ENCODE measurements at places on chromosomes 4 and X.

DNA sequence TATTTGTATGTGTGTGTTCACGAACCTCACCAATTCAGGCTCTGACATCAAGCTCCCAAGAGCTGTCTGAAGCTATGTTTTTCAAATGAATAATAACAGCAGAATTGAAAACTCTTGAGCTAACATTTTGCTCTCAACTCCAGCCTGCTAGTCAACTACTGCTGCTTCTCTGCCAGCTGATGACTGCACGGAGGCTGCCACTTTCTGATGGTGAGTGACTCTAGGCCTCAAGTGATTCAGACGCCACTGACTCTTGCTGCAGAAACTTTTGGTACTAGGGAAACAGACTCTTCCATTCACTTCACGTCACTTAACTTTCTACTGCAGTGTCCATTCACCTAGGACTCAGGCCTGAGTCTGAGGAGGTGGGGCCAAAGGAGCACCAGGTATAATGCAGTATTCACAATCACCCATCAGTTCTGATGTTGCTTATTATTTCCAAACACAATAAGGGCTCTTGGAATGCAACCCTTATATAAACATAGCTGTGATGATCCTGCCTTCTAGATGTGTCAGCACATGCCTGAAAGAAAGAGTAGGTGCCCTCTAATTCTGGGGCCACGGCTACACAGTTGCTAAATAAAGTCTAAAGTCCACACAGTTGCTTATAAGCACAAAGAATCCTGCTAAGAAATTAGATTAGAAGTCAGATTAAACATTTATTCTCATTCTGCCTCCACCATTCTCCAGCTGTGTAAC, 16.0 kb downstream of the PRDM8 start:
- DNase-seq, result no peak

DNA sequence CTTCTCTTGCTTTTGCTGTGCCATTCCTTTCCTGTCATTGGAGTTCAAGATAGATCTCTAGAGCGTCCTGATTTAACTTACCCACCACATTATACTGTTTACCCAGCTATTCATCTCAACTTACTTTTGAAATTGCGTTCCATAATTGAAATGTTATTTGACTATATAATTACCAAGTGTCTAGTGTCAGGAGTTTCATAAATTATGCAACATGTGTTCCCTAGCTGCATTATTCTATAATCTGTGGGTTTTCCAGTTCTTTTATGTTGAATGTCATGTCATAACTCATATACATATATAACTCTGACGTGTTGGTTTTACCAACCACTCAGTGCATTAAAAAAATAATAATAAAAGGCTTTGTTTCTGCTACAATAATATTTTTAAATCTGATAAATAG, 285.9 kb upstream of the ARSJ start:
- no peak for DNase-seq

DNA sequence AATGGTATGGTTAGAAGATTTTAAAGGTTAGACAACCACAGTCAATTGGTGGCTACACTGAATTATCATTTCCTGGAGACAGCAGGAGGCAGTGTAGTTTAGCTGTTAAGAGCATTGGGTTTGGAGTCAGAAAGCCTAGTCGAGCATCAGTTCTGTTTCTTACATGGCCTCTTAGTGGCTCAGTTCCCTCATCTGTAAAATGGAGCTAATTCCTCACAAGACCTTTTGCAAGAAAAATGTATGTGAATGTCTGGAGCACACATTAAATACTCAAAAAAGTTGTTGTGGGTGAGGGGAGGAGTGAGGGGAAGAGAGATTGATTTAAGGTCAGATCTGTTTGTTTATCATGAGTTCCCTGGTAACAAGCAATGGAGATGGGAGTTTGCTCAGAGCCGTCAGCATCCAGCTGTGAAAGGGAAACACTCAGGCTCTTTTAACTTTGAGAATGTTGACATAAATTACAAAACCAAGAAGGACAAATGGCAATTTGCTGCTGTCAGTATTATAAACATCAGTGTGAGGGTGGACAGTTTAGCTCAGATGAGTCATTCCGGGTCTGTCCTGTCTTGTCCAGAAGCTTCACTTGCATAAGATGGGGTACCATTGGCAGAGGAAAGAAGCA, 98.2 kb upstream of the PGRMC2 start:
- DNase-seq, result no peak

DNA sequence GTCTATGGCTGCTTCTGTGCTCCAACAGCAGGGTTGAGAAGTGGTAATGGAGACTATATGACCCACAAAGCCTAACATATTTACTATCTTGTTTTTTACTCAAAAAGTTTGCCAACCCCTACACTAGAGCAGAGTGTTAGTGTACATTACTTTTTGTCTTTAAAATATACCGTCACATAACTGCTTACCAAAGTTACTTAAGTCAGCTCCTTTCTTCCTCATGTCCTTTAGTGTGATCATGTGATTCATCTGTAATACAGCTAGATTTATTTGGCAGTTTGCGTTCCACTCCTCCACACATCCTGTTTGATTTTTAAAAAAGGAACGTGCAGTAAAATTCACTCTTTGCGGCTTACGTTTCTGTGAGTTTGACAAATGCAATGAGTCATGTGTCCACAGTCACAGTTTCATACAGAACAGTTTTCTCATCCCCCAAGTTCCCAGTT, 162.4 kb upstream of the GPRIN3 start:
- peak; percentile 58 for DNase-seq

DNA sequence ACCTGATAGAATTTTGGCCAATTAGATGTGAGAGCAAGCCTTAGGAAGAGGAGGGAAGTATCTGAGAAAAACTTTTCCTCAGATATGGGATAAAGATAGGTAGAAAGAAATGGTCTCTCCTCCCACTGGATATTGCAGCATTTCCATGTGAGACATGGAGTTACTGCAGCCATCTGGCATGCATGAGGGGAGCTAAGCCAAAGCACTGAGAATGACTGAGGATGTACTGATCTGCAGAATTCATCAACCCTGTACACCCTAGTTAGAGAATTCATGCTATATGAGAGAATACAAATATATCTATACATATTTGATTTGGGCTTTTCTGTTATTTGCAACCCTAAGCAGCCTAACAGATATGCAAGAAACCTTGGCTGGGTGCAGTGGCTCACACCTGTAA, 52.5 kb upstream of the RPL34 start:
- DNase-seq, result no peak

GRCh38 chr4:83561381-83561780, 25.5 kb downstream of the GPAT3 start:
- DNase-seq, result peak; percentile 16

DNA sequence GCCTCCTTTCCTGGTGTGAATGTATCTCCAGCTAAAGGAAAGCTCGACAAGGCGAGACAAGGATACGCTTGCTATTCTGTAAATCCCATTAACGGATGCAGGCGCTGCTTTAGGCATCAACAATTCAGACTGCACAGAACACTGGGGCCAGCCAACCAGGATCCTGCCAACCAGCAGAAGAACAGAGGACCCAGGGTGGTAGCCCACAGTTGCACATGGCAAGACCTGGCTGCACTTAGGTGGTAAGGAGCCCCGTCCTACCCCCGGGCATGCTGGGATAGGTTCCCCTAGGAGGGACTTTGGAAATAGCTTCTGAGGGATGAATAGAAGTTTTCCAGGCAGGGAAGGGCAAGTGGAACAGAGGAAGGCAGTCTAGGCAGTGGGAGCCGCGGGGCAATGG, 20.7 kb downstream of the PSAPL1 start:
- no peak for DNase-seq

- DNase-seq, result peak; percentile 13
Measured at GRCh38 chr4:106266201-106266600, 49.8 kb downstream of the TBCK start.

DNA sequence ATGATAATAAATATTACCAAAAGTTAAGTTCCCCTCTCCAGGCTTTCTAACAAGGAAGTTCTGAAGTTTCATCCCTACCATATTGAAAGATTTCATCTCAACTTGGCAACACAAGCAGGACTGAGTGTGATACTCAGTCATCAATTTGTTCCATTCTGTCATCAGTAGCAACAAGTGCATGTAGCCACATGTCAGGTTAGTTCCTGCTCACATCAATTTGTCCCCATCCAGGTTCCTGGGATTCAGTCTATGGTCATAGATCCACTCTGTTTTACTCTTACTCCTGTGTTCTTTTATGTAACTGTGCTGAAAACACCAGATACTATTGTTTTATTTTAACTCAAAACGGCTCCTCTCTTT, 22.2 kb downstream of the SMPX start:
- no peak for DNase-seq

DNA sequence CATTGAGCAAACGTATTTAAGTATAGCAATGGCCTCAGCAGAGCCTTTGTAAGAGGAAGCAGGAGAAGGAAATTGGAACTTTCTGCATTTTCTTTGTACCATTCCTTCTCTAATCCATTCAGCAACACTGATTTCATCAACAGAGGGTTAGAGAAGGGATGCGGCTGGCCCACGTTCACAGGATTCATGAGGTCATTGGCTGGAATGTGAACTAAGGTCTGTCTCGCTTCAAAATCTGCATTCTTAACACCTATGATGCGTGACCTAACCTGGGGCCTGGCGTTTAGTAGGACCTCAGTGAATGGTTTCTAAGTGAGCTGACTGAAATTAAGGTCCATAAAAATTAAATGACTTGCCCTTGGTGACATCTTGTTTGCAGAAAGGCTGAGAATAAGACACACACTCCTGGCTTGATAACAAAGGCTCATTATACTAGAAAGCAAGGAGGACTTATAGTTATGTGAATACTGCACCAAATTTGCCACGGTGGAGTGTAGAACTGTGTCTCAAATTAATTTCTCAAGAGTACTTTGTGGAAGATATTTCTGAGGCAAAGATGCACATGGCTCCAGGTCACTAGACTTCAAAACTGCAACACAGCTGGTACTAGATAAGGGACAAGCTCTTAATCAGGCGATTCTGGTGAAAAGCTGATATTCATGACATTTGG, 25.4 kb downstream of the FGFBP1 start:
- DNase-seq, result no peak

- no peak for DNase-seq
Measured at GRCh38 chr4:30939069-30939468, 218.9 kb downstream of the PCDH7 start.

DNA sequence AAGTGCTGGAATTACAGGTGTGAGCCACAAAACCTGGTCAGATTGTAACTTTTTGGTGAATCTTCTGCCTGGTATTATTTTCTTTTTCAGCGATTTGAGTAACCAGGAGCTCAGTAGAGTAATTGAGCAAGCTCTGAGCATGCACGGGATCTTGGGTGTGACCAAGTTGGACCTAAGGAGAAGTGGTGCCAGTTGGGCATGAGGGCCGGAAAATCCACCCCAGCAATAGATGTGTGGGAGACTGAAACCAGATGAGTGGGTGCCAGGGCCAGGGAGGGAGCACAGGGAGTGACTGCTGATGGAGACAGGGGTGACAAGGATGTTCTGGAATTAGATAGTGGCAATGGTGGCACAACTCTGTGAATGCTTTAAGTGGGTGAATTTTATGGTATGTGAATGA, 3.7 kb upstream of the CCNQ start:
- DNase-seq, result no peak

- no peak for DNase-seq
Measured at GRCh38 chr4:177964693-177965168, 522.5 kb upstream of the AGA start.

- DNase-seq, result no peak
Measured at GRCh38 chrX:45557387-45557786, 356.7 kb upstream of the DIPK2B start.

DNA sequence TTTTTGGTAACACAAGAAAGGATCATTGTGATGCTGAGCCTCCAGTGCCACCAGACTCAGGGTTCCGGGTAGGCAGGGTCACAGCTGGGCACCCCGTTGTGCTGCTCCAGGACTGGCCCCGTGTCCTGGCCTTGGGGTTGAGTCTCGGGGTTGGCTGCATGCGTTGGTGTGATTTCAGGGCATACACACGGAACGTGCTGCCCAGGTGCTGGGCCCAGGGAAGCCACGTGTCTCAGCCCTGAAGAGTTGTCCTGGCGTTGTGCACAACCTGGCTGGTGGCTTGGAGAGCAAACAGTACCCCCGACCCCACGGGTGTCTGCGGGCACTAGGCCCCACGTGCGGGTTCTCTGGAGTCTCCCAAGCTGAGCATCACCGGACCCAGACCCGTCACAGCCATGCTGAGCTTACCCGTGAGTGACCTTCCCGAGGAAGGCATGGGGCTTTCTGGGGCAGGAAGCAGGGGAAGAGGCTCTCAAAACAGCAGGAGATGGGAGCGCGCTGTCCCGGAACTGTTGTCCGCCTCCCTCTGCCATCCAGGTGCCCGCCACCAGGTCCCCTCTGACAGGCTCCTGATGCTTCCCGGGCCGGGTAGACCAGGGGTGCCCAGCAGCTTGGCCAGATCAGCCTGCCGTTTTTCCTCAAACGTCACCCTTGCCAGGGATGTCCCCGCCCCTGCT, 66.1 kb upstream of the ENPP6 start:
- DNase-seq, result no peak

- DNase-seq, result no peak
Measured at GRCh38 chr4:96003951-96004740, 164.3 kb downstream of the PDHA2 start.

Data from CD4-positive, alpha-beta T cell treated with Interleukin-2 at 100 ng/mL for 4 hours (primary cell).